ENCODE measurements at places on chromosomes 7 and 10.

DNA sequence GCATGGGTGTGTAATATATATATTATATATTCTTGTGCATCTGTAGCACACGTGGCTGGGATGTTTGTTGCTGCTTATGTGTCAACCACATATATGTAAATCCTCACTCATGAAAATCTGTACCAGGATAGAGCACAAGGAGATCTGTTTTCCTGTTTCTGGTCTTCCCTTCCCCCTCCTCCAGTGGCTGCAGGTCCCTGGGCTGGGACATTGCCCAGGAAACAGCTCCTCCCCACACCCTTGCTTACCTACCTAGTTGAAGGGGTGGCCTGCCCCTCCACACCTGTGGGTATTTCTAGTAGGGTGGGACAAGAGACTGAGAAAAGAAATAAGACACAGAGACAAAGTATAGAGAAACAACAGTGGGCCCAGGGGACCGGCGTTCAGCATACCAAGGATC, 2.2 kb downstream of the SFXN3 start:
- peaks cover 38% of the 10 kb centered on the region for H3K36me3 ChIP-seq
- no peak overlapping the region for H3K27ac ChIP-seq
- H3K4me1 ChIP-seq: peaks cover 18% of the 10 kb centered on the region
- H3K4me3 ChIP-seq: no peak overlapping the region

DNA sequence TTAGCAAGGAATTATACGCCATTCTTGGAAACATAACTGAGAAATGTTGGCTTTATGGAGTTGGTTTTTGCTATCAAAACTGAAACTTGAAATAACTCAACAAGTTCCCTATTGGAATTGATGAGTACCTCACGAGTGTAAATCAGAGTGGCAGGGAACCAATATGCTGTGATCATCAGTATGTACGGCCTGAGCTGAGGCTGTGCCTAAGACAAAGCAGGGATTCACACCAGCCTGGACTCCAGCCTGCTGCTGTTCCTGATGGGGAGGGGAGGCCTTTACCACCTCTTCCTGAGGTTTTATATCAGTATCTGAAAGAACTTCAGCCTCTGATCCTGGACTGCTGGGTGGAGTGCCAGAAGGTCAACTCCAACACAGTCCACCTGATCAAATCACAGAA, 52.7 kb downstream of the CRTAC1 start:
- DNase-seq: no peak
- peaks cover 2% of the 10 kb centered on the region for H3K27me3 ChIP-seq
- H3K4me1 ChIP-seq: no peaks in the 10 kb centered on the region
- no peak overlapping the region for H3K27ac ChIP-seq

GRCh38 chr10:77840636-77841035, 85.9 kb downstream of the DLG5 start:
- no peak overlapping the region for H3K27ac ChIP-seq
- H3K36me3 ChIP-seq: no peaks in the 10 kb centered on the region
- peaks cover 21% of the 10 kb centered on the region for H3K4me1 ChIP-seq
- no peak for DNase-seq
- no peak overlapping the region for H3K4me3 ChIP-seq
- H3K27me3 ChIP-seq: no peaks in the 10 kb centered on the region

GRCh38 chr10:123141791-123142700, 5.9 kb upstream of the HMX2 start:
- H3K36me3 ChIP-seq: no peaks in the 10 kb centered on the region
- H3K4me3 ChIP-seq: no peak overlapping the region
- H3K27me3 ChIP-seq: peaks cover 91% of the 10 kb centered on the region

DNA sequence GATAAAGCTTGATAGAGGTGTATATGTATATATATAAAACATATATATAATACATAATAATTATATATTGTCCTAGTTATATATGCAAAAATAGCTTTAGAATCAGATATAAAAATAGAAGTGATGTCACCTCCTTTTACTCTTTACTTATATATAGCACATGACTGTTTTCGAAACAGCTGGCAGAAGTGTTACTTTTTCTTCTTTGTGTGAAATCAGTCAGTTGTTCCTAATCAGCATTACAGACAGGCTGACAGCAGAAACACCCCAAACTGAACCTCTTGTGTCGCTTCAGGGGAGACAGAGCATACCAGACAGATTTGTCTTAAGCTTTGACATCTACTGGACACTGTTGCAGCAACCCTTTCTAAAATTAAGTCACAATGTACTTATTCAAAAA, 684.9 kb upstream of the CELF2 start:
- H3K4me3 ChIP-seq: no peak overlapping the region
- H3K27me3 ChIP-seq: no peaks in the 10 kb centered on the region
- H3K4me1 ChIP-seq: no peaks in the 10 kb centered on the region
- H3K36me3 ChIP-seq: no peaks in the 10 kb centered on the region
- H3K27ac ChIP-seq: no peak overlapping the region

DNA sequence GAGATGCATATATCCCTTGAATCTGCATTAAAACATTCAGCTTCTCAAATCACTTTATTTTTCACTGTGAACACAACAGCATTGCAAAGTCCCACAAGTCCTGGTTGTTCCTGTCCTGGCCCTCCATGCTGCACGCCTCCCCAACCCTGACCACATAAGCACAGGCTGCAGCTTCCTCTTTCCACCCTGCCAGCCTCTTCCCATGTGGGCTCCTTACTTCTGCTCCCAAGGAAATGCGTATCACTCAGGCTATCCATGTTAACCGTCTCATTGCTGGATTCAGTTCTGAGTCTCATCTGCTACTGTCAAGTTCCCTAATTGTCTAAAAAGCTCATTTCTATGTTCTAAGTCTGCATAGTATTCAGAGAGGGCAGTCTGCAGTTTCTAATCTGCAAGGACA, 89.7 kb upstream of the ZPBP start:
- no peaks in the 10 kb centered on the region for H3K27me3 ChIP-seq
- H3K4me1 ChIP-seq: no peaks in the 10 kb centered on the region
- no peak for DNase-seq
- no peak overlapping the region for H3K4me3 ChIP-seq
